ENCODE measurements at places on chromosomes 3 and 15.

GRCh38 chr15:61137105-61137792 lies 91.9 kb downstream of the RORA start:
- DNase-seq, result no peak

DNA sequence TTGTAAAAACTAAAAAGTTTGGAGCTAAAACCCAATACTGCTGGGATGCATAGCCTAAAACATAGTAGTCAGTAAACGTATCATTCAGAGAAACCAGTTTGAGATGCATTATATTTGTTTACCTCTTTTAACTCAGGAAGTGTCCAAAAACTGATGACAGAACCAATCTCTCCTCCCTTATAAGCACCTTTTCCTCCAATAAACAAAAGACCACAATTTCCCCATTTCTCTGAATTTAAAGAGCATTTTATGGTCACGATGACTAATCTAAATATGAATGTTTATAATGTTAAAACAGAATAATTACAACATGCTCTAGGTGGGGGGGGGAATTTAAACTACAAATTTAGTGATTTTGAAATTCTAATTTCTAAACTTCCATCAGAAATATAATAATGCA lies 58.5 kb downstream of the CEP63 start:
- no peak for DNase-seq

DNA sequence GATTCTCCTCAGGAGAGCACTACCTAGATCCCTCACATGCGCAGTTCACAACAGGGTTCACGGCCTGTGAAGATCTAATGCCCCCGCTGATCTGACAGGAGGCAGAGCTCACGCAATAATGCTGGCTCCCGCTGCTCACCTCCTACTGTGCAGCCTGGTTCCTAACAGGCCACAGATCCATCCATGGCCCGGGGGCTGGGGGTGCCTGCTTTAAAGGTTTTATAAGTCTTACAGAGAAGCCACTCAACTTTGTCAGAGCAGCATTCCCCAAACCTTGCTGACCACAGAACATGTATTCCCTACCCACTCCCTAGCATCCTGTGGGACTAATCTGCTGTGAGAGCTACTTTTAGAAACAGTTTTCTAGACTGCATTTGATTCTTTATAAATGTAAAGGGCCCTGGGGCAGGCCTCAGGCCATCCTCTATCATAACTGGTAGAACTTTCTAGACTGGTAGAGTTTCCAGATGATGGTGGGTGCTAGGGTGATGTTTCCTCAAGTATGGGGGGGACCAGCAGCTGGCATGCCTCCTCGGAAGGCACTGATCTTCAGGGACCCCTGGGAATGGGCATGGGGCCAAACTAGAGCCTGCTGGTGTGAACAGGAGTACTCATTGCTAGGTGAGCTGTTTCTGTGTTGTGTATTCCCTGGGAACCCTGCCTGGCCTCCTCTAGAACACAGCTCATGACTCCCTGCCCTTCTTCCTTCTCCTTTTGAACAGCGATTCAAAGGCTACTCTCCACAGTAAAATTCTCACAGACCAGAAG lies 25.7 kb upstream of the RAD18 start:
- DNase-seq, result no peak

- no peak for DNase-seq
Observed at GRCh38 chr15:85615930-85616329, 178.8 kb downstream of the KLHL25 start.

GRCh38 chr15:28942046-28942445 lies 56.3 kb downstream of the APBA2 start:
- DNase-seq, result no peak

- no peak for DNase-seq
Observed at GRCh38 chr3:69699183-69699582, 40.1 kb upstream of the MITF start.

GRCh38 chr3:16936233-16936632 lies 51.5 kb downstream of the PLCL2 start:
- DNase-seq, result no peak

- DNase-seq, result no peak
Observed at GRCh38 chr15:68677996-68678395, 99.2 kb downstream of the CORO2B start.

DNA sequence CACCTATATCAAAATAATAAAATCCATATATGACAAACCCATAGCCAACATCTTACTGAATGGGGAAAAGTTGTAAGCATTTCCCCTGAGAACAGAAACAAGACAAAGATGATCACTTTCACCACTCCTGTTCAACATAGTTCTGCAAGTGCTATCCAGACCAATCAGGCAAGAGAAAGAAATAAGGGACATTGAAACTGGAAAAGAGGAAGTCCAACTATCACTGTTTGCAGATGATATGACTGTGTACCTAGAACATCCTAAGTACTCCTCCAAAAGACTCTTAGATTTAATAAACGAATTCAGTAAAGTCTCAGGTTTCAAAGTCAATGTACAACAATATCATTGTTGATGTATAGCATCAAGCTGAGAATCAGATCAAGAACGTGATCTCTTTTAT lies 35.6 kb upstream of the FGF7 start:
- DNase-seq, result no peak
